ENCODE measurements at places on chromosomes 2 and 18.
A peak's percentile ranks its signal among the peaks of the same experiment; 100 is the strongest.

GRCh38 chr2:10288606-10289005, 14.1 kb upstream of the HPCAL1 start:
- DNase-seq: no peak

DNA sequence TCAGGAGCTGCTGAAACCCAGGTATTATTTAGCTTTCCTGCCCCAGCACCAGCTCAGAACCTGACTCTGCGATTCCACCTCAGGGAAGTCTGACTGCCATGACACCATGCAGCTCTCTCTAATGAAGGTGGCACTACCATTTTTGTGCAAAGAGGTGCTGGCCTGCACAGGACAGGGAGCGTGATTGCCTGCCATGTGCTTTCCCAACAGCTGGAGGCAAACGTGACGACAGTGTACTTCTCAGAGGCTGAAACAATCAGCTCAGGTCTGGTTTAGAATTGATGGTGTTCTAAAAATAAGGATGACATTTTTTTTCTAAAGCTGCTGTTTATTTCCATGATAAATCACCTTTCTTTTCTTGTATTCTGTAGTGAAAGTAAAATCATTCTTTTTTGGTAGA, 75.2 kb upstream of the TTC39C start:
- no peak for DNase-seq

- DNase-seq: no peak
Observed at GRCh38 chr2:198385326-198385725, 580.9 kb downstream of the PLCL1 start.

DNA sequence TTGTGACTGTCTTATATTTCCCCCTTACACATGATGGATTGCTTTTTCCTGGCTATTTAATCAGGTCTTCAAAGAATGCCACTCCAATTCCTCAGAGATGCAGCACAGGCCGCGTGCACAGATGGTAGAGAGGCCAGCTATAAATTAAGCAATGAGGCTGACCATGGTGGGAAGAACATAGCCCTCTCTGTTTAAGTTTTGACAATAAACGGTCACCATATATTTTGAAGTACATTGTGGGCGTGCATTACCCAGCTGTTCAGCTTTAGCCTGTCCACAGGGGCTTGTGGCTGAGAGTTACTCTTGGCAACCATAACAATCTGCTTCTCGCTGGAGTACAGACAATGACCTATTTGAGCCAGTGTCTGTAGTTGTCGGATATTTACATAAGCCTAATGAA, 730.8 kb downstream of the DCC start:
- DNase-seq: no peak

DNA sequence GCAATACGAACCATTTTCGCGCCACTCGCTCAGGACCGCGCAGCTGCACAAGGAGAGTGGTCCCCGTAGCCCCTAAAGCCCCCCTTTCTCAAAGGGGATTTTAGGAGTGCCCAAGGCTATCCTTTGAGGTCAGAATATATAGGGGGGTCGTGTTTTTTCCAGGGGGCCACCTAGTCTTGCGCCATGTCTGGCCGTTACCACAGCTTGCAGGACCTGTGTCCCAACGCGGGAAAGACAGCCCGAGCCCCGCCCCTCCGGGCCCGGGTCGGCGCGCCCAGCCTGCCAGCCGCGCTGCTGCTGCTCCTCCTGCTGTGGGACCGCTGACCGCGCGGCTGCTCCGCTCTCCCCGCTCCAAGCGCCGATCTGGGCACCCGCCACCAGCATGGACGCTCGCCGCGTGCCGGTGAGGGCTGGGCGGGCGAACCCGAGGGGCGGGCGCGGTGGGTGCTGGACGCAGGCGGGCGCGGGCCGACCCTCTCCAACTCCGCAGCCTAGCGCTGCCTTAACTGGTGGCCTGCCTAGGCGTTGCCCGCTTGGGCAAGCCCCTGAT, at the start of gene CDCA7:
Gene CDCA7, plus strand, starts transcription at position 291 of the 550 bp plus-strand sequence. Its CDS starts 92 bp downstream, at position 383.
- DNase-seq: peak; percentile 85

DNA sequence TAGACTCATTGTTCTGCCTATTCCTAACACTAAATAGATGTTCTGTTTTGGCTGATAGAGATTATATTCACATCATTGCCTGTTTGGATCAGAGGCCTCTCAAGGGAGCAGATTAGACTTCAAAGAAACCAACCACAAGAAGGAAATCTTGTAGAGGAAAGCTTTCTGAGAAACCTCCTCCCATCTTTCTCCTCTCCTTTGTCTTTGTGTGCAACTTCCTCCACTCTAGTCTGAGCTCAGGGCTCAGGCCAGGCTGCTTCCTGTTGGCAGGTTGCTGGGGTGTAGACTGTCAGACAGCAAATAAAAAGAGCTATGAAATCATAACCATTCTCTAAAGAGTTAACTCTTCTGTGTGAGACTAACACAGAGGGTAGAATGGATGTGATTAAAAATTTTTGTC, 113.0 kb downstream of the TGFA start:
- no peak for DNase-seq

GRCh38 chr2:186887107-186888090, 38.4 kb upstream of the ZSWIM2 start:
- no peak for DNase-seq

- DNase-seq: no peak
Observed at GRCh38 chr2:147460155-147460554, 384.7 kb upstream of the ACVR2A start.

DNA sequence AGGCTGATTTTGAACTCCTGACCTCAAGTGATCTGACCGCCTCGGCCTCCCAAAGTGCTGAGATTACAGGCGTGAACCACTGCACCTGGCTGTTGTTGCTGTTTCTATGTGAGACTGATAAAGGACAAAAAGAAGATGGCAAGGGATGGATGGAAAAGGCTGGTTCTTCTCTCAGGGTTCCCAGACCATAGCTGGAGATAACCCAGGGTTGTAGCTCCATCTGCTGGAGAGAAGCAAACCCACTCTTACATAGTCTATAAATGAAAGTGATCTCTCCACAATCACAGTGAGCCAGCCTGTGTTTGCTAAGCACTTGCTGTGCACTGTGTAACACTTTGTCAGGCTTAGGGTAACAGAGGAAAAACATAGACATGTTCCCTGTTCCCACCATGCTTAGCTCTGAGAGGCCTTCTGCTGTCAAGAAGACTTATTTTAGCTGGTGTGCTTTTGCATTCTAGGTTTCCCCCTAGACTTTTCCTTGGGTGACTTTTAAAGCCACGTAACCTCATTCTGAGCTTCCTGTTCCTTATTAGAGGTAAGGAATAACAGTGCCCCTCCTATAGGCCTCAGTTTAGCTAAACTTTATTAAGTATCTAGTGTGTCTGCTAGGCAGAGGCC, 49.7 kb downstream of the LIMS1 start:
- peak; percentile 61 for DNase-seq

GRCh38 chr18:10465174-10465939, 10.9 kb downstream of the APCDD1 start:
- DNase-seq: peak; percentile 45

GRCh38 chr2:133498662-133499585, 69.3 kb downstream of the NCKAP5 start:
- DNase-seq: no peak

- peak; percentile 74 for DNase-seq
Observed at GRCh38 chr18:58911766-58912165, 47.1 kb downstream of the ZNF532 start.

GRCh38 chr2:113716291-113716690, 40.2 kb downstream of the SLC35F5 start:
- DNase-seq: no peak

GRCh38 chr2:100919316-100919715, 82.8 kb upstream of the RPL31 start:
- no peak for DNase-seq

DNA sequence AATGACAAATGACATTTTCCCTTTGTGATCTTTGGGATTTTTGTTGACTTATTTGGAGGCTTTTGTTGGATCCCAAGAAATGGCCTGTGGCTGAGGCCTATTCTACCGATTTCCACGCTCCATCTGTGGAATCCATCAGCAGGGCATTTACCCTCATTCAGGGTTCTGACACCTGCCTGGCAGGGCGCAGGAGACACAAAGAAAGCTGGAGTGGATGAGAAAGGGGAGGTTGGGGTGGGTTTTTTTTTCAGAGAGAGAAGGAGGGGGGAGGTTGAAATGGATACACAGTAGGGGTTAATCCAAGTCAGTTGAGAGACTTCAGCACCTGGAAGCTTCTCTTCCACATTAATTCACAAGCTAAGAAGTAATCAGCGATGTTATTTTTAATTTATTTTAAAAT, 59.7 kb downstream of the PAX3 start:
- DNase-seq: no peak

DNA sequence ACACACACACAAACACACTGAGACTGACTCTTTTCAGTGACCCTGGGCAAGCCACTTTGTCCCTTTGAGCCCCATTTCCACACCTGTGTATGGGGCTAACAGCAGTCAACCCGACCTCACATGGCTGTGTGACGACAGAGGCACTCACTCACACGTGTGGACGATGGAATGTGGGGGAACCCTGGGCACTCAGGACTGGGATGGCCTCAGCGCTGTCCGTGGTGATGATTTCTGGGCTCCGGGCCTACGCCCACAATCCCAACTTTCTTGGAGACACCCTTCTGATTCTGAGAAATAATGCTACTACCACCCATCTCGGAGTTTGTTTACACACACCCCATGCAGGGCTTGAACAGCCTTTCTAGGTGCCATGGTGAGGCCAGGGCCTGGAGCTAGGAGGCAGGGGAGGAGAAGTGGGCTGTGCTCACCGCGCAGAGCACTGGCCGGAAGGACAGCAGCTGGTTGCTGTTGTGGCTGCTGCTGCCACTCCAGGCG, 1.5 kb downstream of the CRYBA2 start:
- no peak for DNase-seq

DNA sequence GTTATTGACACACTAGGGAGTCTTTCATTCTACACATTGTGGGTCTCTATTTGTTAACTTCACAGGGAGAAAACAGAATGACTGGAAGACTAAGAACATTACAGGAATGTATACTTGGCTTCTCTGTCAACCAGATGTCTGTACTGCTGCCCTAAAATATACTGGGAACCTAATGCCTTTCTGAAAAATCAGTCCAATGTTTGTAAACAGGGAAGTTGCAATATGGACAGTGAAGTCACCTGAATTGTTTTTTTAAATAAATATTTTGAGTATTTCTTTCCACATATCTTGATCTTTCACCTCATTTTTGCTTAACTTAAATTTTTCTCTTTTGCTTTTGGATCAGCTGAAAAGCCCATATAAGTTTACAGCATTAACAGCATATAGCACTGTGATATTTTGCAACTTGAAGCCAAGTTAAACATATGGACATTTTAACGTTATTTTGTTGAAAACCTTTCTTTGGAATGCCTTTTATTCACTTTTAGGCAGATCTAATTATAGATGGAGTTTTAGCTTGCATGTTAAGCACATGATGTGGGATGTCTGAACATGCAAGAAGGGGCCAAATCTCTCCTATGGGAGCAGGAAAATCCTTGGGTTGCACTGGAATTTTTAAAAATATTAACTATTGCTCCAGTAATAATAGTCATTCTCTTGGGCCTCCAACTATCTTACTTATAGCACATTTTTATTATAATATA, 137.7 kb upstream of the TWIST2 start:
- no peak for DNase-seq

Data from NCI-H2227 treated with DMSO at 0.1 percent for 48 hours (cell line).